ENCODE measurements at places on chromosomes 5 and 9. TPM values are rescaled to one million over a fixed set of nuclear protein-coding genes. Genes with fewer than 3 reads are reported as not detected.

GRCh38 chr5:124477577-124477976 lies 268.9 kb downstream of the ZNF608 start:
- no peak for DNase-seq
- no peak overlapping the region for H3K4me3 ChIP-seq
- H3K27me3 ChIP-seq: no peaks in the 10 kb centered on the region
- no peak overlapping the region for H3K27ac ChIP-seq
- H3K36me3 ChIP-seq: no peaks in the 10 kb centered on the region

DNA sequence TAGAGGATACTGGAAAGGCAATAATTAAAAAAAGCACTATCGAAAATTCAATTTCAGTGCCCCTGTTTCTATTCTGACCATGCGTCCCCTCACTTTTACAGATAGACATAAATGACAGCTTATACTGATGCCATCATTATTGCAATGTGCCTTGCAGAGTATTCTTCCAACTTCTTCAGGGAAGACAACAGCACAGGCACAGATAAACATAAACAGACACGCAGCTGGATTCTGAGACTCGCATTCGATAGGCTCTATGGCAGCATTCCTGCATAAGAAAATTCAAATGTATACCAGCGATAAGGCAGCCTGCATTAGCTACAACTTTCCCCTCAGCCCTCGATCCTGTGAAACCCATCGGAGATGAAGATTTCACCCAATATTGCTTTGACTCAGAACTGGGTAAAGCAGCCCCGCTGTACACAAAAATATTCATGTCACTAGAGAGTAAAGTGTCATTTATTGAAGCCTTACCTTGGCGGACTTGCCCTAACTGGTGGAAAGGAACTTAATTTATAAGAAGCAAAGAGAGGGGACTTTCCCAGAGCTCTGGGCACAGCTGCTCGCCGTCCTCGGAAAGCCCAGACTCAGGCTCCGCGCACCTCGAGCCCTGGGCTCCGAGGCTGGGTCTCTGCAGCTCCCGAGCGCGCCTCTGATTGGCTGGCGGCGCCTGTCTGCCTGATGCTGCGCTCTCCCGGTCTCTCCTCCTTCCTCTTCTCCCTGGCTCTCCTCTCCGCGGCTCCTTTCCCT lies at the start of gene CDH18:
CDH18 (minus strand) TSS at position 589 of the 750 bp plus-strand sequence. CDS start 149,214 bp downstream, outside the sequence.
- H3K27ac ChIP-seq: no peak within 1 kb of the TSS
- peaks cover 3% of the 10 kb centered on the region for H3K4me1 ChIP-seq
- DNase-seq: peak; percentile 22
- H3K36me3 ChIP-seq: no peaks in the 10 kb centered on the region
- peak within 1 kb of the TSS; percentile 26 for H3K4me3 ChIP-seq
- peaks cover 17% of the 10 kb centered on the region for H3K27me3 ChIP-seq

AGXT2 gene
- total RNA-seq: not detected

GRCh38 chr9:112420208-112420607 lies 40.3 kb downstream of the HSDL2 start:
- DNase-seq: no peak
- H3K4me1 ChIP-seq: no peaks in the 10 kb centered on the region
- no peak overlapping the region for H3K4me3 ChIP-seq
- H3K27ac ChIP-seq: no peak overlapping the region
- H3K36me3 ChIP-seq: peaks cover 43% of the 10 kb centered on the region

- peaks cover under 1% of the 10 kb centered on the region for H3K4me1 ChIP-seq
- H3K27me3 ChIP-seq: peaks cover 14% of the 10 kb centered on the region
- DNase-seq: peak; percentile 5
- H3K27ac ChIP-seq: no peak overlapping the region
- H3K36me3 ChIP-seq: no peaks in the 10 kb centered on the region
Observed at GRCh38 chr9:134635351-134636148, 6.1 kb upstream of the COL5A1 start.

DNA sequence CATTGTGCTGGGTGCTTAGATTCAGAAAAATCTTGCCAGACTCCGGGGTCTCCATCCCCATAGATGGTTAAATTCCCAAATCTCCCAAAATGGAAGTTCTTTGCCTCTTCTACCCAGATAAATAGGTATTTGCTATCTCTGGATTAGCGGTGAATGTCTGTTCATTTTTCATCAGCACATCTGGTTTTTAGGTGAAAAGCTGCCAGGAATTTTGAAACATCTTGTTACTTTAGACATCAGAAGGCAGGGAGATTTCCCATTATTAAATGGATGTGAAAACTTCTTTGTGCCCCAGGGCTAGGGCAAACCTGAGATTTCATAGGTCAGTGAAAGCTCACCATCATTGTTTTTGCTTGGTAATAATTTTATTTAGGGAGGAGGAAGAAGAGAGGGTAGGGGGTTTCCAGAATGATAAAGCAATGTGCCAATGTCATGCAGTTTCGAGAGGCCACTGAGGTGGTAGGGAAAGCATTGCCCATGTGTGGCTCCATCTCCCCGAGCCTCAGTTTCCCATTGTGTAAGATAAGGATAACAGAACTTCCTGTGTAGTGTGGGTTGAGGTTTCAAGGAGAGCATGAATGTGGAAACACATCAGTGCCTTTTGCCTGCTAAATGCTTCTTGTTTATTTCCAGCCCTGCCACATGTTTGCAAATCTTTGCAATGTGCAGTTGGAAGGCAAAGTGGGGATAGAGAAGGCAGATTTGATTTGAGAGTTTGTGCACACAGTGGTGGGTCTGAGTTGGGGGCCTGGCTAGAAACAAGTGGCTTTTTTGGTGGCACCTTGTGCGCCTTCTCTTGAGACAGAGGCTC lies 147.2 kb upstream of the KLF4 start:
- no peaks in the 10 kb centered on the region for H3K36me3 ChIP-seq
- no peak for DNase-seq
- peaks cover 23% of the 10 kb centered on the region for H3K4me1 ChIP-seq
- no peaks in the 10 kb centered on the region for H3K27me3 ChIP-seq

UGT3A2 gene
- not detected for total RNA-seq

DNA sequence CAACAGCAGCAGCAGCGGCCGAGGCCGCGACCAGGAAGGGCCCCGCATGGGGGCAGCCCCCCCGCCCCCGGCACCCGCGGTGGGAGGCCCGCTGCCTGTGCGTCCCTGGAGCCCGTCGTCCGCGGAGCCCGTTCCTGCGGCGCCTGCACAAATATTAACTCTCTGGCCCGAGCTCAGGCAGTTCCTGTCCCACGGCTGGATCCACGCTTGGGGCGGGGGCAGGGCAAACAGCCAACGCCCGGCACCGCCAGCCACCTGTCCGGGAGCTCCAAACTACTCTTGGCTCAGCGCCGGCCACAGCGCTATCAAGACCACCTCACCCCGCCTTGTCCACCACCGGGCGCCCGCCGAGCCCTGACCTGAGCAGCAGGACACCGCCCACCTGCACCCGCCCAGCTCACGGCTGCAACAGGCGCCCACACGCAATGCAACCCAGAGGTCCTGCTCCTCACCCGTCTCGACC lies at the start of gene LRRC26:
LRRC26 (minus strand) TSS at position 156 of the 463 bp plus-strand sequence; CDS start at position 48, 108 bp downstream.
- DNase-seq: no peak
- H3K4me3 ChIP-seq: peak within 1 kb of the TSS; percentile 64
- H3K27ac ChIP-seq: no peak within 1 kb of the TSS
- peaks cover 67% of the 10 kb centered on the region for H3K27me3 ChIP-seq

ARL14EPL gene
- not detected for total RNA-seq

FBP2 gene
- 0.33 TPM for total RNA-seq

TAL2 gene
- not detected for total RNA-seq

All from left ventricle myocardium inferior (tissue), 1 donor.